ENCODE measurements at places on chromosomes 3 and 15. TPM values are rescaled to one million over a fixed set of nuclear protein-coding genes. Genes with fewer than 3 reads are reported as not detected.

DNA sequence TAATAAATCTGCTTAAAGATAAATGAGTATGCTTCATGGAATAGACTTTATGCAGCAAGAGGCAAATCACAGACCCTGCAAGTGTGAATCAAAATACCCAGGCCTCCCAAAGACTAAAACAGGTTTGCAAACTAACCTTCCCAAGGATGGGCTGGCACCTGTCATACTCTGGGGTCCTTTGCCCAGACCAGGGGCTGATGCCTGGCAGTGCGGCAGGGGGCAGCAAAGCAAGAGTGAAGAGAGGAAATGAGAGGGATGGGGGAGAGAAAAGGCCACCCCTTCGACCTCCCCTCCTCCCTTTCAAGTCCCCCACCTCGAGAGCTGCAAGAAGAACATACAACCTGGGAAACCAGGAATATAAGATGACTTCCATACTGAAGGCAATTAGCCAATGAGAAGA is 31.8 kb downstream of the XXYLT1 start:
- no peak for DNase-seq

Gene RBM15B
- 39.1 TPM for total RNA-seq

GRCh38 chr3:27089068-27089467 is 280.1 kb downstream of the NEK10 start:
- DNase-seq, result no peak

- DNase-seq, result no peak
Measured at GRCh38 chr3:182879031-182879611, 85.8 kb downstream of the ATP11B start.

Gene TRANK1
- total RNA-seq, result 2.0 TPM

- no peak for DNase-seq
Measured at GRCh38 chr3:119295816-119296726, 1.9 kb downstream of the ARHGAP31 start.
